ENCODE measurements at places on chromosomes 7 and 10.

DNA sequence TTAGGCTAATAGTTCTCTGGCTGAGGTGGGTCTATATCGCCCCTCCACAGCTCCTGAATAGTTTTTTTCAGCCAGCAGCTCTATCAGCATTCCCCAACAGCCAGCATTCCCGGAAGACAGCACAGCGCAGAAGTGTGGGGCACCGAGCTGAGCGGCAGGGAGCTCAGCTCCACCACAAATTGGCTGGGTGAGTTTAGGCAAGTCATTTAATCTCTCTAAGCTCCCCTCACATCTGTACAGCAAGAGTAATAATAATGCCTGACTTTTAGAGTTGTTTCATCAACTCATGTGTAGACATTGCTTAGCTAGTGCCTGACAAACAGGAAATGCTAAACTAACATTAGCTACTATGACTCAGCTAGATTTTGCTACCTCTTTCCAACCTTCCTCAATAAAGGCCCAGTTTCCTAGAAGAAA, 247.9 kb upstream of the PTN start:
- DNase-seq: no peak

- no peak for DNase-seq
These were observed 44.4 kb downstream of the PFKFB3 start for GRCh38 chr10:6247041-6247712.

GRCh38 chr10:29687421-29688164, 52.8 kb upstream of the SVIL start:
- DNase-seq: no peak

DNA sequence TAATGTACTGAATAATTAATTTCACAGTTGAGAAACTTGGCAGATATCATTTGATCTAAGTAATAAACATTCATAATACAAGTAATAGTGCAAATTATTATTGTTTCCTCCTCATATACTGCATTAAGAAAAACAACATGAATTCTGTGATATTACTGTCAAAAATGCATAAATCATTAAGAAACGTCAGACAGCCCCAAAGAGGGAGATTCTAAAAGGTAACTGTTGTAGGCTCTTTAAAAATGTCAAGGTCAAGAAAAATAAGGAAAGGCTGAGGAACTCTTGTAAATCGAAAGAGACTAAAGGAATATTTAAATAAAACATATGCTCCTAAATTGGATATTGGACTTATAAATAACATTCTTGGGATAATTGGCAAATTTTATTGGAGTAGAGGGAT, 67.9 kb downstream of the CABCOCO1 start:
- no peak for DNase-seq
